Naive B cell (primary cell): ENCODE measurements at places on chromosomes 6 and 20. TPM values are rescaled to one million over a fixed set of nuclear protein-coding genes. Genes with fewer than 3 reads are reported as not detected.

DNA sequence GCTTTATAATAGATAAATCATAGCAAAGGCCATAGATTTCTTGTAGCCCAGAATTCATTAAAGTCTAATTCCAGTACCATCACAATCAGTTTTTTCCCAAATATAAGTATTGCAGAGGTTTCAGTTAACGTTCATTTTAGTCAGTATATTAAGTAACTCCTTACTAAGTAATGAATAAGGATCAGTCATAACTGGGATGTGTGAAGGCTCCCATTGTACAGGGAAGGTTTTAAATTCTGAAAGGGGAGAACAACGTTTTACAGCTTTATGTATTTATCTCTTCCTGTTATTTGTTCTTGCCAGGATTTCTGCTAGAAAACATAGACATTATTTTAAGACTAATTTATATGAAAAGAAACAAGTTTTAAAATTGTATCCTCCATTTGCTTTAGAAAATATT, 215.5 kb upstream of the LAMP5 start:
- no peak for DNase-seq

Gene PARD6B
- polyA plus RNA-seq: 0.74 TPM

DNA sequence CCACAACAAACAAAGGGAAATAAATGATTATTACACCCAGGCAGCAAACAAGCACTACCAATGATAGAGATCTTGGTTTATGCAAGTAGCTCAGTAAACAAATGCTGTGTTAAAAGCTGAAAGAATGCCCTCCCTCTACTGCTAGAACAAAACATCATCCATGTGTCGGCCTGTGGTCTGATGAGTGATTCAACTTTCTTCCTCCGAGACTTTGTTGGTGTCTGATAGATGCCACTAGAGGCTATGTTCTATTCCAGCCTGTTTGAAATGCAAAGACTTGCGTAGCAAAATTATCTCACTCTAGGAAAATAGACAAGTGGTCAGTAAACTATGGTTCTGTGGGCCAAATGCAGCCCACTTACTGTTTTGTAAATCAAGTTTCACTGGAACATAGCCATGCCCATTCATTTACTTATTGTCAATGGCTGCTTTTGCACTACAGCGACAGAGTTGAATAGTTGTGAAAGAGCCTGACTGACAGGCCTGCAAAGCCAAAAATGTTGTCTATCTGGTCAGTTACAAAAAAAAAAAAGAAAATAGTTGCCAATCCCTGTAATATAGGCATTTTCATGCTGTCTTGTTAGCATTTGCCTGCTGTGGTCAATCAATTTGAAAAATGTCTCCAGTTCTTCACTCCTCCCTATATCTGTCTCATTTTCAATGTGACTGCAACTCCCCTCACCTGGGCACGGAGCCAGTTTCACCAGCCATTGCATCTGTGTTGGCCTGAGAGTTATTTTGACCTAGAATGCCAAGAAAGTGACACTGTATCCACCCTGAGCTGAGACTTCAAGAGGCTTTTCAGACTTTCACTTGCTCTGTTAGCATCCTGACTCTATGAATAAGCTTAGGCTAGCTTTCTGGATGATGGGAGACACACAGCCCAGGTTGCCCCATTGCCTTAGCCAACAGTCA, 544.6 kb upstream of the BTBD3 start:
- DNase-seq: no peak

GRCh38 chr6:360764-361373, 30.7 kb upstream of the IRF4 start:
- DNase-seq: no peak

DNA sequence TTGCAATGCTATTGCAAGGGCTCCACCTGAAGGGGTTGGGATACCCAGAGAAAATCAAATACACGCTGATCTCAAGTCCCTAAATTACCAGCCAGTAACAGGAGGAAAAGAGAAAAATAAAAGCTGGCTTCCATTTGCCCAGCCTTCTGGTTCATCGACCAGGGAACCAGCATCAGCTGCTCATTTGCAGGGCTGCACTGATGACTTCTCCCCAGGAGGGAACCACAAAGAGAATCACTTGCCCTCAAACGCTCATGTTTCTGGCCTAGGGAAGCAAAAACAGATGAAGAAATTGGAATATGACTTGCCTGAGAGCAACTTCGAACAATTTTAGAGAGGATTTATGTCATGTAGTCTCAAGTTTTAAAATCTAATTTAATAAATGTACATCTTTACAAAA, 119.7 kb downstream of the SH3BGRL2 start:
- no peak for DNase-seq

- DNase-seq: no peak
Observed at GRCh38 chr20:43188234-43188653, 1.5 kb downstream of the PTPRT start.

Gene PAX1
- polyA plus RNA-seq: not detected

DNA sequence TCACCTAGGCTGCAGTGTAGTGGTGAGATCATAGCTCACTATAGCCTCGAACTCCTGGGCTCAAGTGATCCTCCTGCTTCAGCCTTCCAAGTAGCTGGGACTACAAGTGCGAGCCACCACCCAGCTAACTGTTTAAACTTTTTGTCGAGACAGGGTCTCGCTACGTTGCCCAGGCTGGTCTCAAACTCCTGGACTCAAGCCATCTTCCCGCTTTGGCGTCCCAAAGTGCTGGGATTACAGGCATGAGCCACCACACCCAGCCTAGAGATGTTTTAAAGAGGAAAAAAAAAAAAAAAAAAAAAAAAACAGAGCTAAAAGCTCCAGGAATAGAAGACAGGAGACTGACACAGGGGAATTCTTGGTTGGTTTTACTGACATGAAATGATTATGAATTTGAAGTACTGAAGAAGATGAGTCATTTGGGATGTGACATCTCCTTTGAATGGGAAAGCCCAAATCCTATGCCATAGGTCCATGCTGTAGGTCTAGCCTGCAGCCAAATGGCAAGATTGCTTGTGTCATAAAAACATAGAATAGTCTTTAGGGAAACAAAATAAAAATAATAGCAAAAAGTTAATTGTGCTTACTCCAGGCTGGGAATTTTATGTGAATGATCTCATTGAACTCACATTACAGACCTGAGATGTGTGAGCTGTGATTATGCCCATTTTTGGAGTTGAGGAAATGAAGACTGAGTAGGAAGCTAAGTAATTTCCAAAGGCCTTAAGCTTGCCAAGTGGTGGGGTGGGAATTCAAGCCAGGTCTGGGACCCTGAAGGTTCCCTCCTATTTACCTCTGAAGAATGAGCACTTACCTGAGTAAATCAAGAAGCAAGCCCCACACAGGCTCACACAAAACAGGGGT, 24.3 kb upstream of the NHSL1 start:
- no peak for DNase-seq

- DNase-seq: no peak
Observed at GRCh38 chr6:10736731-10737130, 10.9 kb upstream of the TMEM14B start.

Gene SLC32A1
- polyA plus RNA-seq: not detected

- DNase-seq: no peak
Observed at GRCh38 chr6:36979347-36979742, 6.7 kb downstream of the MTCH1 start.

Gene SEL1L2
- not detected for polyA plus RNA-seq

Gene CD109
- not detected for polyA plus RNA-seq

DNA sequence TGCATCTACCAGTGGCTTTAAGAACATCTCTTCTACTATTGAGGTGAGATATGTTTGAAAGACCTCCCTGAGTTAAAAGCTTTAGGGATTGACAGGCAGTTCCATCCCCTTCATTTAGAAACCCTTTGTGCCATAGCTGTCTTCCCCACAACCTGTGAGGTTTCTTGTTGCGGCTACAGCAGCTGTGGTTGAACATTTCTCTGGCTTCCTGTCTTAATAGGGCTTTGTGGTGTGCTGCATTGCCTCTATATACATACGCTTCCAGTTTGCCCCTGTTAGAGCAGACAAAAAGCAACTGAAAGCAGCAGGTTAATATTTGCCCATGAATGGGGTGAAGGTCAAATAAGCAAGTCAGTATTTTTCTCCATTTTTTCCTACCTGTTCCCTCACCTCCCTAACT, 210.2 kb downstream of the TMEM200A start:
- no peak for DNase-seq

DNA sequence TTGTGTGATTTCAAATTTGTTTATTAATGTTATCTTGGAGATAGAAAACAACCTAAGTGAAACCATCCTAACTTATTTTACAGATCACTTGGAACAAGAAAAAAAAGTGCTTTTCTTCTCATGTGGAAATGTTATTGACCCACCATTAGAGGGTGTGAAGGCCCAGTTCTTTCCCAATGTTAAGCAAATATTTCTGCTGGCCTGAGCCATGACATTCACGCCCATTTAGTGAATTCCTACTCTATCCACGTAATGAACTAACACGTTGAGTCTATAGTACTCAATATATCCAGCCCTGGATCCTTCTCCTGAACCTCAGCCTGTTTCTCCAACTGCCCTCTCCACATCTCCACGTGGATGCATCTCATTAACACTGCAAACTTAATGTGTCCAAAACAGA, 180.6 kb upstream of the ZFP64 start:
- no peak for DNase-seq

- DNase-seq: no peak
Observed at GRCh38 chr6:39891353-39891752, 42.9 kb downstream of the MOCS1 start.

DNA sequence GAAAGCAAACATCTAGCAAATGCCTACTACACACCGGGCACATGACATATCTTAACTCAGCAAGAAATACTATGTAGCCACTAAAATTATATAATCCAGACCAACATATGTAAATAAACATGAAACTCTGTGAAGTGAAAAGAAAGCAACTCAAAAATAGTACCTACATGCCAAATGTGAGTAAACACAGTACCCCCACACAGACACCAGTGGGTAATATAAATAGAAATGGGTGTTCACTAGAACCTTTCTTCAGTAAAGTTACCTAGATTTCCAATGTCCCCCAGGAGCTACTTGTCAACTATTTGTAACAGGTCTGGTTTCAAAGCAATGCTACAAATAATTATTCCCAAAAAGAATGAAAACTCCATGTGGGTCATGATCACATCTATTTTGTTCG, 25.5 kb downstream of the TRERF1 start:
- no peak for DNase-seq

Gene PLN
- 0.29 TPM for polyA plus RNA-seq

DNA sequence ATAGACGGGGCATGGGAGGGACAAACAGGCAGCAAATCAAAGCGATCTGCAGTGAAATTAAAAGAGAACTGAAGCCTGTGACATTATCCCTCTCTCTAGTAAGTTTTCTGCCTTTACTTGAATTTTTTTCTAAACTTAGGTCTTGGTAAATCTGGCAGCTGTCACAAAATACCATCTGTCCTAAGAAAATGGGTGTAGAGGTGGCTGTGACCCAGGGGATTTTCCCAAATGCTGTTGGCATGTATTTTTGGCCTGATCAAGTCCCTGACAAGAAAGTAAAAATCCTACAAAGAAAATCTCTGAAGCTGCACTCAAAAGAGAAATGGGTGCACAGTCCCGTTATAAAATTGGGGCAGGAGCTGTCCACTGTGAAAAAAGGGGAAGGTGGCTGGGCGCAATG, 30.2 kb upstream of the F13A1 start:
- DNase-seq: no peak

DNA sequence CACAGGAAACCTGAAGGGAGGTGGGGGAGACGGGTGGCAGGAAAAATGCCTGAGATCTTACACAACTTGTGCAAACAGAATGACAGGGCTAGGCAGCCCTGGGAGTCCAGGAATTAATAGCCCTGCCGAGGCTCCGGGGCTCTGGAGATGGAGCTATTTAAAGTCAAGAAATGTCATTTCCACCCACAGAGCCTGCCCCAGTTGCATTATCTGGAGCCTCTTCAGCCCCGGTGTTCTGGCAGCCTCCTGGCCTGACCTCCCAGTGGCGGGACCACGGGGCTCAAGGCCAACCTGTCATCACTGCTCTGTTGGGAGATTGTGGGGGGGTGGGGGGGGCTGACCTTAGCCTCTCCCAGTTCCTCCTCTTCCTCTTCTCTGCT, 28.5 kb upstream of the SCUBE3 start:
- DNase-seq: no peak

DNA sequence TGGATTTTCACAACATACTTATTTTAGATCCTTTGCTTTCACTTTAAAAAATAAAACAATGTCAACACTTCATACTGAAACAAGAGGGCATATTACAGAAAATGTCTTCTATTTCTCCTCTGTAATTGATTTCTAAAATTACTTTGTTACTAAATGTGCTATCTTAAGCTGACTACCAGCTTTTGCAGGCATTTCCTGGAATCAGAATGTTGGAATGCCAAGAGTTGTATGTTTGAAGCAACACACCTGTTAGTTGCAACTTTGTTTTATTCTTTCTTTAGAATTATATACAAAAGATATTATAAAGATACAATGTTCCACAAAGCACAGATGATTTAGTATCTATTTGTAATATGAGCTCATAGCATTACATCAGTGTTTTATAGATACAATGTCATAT, 62.5 kb upstream of the TMEM170B start:
- DNase-seq: no peak

GRCh38 chr6:150016324-150017185, 8.8 kb downstream of the RAET1L start:
- DNase-seq: peak; percentile 63

Gene GLP1R
- not detected for polyA plus RNA-seq

DNA sequence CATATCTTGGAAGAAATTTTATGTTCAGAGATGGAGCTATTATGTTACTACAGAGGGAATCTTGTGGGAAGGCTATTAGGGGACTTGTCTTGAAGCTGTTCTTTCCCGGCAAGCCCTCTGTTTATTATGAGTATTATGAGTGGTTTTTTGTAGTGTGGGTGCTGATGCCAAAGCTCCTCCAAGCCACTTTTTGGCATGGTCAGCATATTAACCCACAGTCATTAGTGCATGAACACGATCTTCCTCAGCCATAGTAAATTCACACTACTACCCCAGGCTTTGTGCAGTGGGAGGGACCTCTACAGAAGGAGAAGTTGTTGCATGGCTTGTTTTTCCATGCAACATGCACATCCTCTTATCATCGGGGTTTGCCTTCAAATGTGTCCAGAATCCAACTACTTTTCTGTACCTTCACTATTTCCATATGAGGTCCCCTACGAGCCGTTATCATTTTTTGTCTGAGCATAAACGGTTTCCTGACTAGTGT, 6.5 kb upstream of the BMP6 start:
- DNase-seq: no peak

GRCh38 chr6:144918073-144918472, 632.9 kb downstream of the UTRN start:
- no peak for DNase-seq

DNA sequence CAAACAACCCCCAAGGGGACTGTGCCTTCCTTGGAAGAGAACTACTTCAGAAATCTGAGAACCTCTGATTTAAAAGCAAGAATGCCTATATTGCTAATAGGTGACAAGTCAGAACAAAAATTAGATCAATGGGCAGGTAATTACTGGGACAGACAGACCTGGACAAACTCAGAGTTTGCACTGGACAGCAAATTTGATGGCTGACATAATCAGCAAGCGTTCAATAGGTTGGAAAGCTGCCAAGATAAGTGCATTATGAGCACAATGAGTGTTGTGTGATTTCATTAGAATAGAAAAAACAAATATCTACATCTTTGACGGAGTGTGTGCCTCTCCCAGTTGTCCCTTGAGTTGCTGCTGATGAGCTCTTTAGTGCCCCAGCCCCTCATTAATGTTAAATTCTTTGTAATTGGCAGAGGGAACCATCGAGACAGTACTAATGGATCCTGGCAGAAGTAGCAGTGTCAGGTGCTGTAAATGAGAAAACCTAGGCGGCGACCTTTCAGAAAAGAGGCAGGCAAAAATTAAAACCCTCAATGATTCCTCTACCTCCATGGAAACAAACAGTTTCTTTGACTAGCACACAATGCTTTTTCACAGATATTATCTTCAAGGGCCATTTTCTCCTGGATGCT, 116.5 kb upstream of the COL21A1 start:
- no peak for DNase-seq

Gene SPO11
- not detected for polyA plus RNA-seq

Gene CLPSL2
- not detected for polyA plus RNA-seq
